Upper lobe of left lung (tissue), 6 donors: ENCODE measurements at places on chromosomes 5 and 9.

- no peak for DNase-seq
Measured at GRCh38 chr5:139631520-139632165, 16.5 kb upstream of the CXXC5 start.

- DNase-seq: no peak
Measured at GRCh38 chr9:132901858-132902831, 23.4 kb downstream of the SPACA9 start.

DNA sequence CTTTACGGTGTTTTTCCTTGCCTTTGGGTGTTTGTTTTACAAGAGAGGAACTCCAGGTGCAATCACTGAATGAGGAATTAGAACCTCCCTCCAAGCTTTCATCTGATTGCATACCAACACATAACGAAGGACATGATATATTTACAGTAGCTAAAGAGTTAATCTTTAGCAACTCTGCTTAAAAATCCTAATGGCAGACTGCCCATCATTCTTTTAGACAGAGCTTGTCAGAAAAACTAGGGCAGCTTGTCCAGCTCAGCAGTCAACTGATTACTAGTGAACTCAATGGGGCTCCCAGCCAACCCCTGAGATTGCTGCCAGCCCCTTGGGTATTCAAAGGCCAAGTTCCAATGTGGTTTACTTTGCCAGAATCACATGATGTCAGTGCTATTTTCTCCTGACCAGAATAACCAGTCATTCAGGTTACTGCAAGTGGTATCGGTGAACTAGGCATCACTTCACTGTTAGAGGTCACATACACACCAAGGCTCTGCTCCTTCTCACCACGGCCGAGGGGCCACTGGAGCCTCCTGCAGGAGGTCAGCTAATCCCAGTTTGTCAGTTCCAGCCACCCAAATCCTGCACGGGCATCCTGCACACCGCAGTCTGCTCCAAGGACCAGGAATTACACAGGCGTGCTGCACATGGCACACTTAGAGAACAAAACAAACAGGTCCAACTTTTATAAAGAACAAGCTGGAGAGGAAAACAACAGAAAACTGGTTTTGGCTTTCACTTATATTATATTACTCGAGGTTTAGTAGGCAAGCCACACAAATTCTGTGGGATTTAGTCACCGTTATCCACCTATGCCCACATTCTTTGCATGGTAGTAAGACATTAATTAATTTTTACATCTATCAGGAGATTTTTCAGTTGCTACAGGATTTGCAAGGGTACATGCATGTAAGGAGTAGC lies 62.5 kb downstream of the NFIB start:
- DNase-seq: peak; percentile 85

DNA sequence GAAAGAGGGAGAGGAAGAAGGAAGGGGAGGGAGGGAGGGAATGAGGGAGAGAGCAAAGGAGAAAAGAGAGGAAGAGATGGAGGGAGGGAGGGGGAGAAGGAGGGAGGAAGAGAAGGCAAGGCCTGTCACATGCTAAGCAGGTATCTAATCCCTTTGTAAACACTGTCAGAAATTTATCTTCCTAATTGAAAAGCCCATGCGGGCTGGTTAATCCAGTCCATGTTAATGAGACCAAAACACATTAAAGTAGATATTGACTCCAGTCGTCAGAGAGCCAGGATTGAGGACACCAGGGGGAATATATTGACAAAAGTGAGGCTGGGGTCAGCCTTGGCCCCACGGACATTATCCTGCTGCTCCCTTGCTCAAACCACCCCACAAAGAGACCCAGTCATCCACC lies 37.4 kb upstream of the ALDH1B1 start:
- DNase-seq: no peak

DNA sequence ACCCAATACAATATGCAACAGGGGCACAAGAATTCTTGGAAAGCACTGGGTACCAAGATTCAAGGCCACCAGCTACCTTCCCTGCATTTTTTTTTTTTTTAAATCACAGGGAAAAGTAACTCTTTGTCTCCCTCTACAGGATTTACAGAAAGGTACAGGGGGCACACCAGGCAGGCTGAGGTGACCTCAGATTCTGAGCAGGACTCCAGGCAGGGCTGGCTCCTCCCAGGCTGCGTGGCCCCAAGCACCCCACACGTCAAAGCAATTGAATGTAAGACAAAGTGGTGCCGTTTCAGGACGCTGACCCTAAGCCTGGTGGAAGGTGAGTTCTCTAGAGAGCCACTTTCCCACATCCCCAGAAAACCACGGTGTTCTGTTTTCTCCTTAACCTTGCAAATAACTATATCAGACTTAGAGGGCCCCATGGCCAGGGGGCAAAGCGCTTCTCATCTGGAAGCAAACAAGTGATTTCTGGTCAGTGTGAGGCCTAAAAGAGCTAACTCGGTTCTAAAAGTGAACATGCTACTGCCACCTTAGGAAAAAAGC lies 222.6 kb downstream of the ROR2 start:
- DNase-seq: no peak

GRCh38 chr9:8484597-8485191 lies 685.1 kb upstream of the DMAC1 start:
- DNase-seq: no peak

GRCh38 chr5:116046261-116046660 lies 14.0 kb downstream of the ARL14EPL start:
- DNase-seq: no peak

GRCh38 chr9:34123682-34124081 lies 2.8 kb downstream of the DCAF12 start:
- no peak for DNase-seq

- no peak for DNase-seq
Measured at GRCh38 chr5:109652096-109652495, 37.6 kb upstream of the MAN2A1 start.

GRCh38 chr9:135797507-135798262 lies 95.7 kb downstream of the KCNT1 start:
- DNase-seq: no peak

DNA sequence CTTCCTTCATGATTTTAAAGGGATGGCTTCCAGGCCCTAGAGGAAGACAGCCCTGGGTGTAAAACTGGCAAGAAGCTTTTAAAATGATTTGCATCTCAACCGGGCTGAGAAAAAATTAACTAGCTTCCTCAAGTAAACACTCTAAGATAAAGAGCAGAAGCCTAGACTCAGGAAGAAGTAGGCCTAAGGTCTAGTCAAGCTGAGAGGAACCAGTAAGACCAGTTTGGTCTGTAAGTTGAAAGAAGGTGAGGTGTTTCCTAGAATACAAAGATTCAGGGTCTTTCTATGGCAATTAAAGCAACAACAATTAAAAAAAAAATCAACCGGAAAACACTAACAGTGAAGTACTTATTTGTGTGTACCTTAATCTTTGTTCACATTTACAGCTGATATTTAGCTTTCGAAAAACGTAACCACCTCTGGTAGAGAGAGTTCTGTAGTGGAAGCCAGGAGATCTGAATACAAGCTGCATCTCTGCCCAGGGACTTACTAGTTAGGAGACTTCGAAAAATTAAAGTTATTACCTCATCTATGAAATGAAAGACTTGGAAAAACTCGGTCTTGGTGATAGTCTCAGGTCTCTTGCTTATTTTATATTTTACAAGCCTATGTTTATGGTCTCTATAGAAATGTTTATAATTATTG lies 75.7 kb downstream of the TUSC1 start:
- no peak for DNase-seq

DNA sequence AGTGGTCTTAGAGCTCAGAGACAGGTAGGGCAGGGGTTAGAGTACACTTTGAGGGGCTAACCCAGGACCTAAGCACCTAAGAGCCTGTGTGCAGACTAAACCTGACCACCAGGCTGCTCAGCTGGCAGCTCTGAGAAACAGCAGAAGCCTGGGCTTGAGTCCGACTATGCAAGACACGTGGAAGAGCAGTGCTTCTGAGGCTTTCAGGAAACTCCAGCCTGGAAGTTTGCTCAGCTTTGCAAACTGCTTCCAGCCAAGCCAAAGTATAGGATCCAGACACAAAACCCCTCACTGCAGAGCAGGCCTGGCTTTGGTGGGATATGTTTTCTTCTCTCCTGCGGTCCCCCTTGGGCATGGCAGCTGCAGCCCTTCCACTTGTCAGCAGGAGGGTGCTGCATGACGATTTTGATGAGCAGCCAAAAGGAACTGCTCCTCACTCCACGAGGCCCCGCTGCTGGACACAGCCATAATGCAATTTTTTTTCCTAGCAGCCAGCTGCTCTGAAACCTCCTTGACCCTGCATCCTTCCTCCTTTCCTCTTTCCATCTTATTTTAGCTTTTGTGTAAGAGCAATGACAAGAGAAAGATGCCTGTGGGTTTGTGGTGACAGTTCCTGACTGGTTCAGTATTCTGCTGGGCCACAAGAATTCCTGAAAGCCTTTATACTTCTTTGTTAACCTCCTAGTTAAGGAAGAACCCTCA lies 123.1 kb downstream of the LIFR start:
- DNase-seq: no peak

GRCh38 chr5:118647587-118647986 lies 340.8 kb downstream of the DTWD2 start:
- DNase-seq: no peak

DNA sequence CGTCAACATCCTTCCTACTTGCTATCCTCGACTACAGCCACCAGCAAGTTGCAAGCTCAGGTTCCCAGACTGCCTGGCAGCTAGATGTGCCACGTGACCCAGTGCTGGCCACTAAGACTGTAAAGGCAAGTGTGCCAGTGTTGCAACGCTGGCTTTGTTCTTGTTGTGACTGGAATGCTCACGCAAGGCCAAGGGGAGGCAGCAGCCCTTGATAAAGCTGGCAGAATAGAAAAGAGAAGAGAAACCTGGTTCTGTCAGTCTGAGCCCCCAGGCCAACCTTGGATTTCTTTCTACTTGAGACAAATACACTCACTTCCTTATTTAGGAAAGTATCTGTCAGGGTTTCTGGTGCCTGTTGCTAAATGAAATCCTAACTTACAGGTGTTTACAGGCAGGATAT lies 113.0 kb downstream of the KLHL3 start:
- DNase-seq: peak; percentile 90

DNA sequence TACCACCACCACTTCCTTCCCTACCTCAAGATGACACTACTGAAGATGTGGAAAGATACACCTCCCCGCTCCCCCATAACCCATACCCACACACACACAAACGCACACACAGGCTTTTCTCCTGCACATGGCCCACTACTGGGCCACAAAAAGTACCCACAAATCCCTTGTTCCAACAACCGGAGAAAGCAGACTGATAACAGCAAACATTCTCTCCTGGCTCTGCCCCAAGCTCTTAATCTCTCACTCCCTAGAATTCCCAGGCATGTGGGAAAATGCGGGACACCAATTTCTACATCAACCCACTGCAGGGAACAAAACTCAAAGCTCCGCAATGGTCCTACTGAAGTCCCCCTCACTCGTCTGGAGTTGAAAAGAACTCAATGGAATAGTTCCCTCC lies 611.0 kb upstream of the KLF4 start:
- DNase-seq: no peak

DNA sequence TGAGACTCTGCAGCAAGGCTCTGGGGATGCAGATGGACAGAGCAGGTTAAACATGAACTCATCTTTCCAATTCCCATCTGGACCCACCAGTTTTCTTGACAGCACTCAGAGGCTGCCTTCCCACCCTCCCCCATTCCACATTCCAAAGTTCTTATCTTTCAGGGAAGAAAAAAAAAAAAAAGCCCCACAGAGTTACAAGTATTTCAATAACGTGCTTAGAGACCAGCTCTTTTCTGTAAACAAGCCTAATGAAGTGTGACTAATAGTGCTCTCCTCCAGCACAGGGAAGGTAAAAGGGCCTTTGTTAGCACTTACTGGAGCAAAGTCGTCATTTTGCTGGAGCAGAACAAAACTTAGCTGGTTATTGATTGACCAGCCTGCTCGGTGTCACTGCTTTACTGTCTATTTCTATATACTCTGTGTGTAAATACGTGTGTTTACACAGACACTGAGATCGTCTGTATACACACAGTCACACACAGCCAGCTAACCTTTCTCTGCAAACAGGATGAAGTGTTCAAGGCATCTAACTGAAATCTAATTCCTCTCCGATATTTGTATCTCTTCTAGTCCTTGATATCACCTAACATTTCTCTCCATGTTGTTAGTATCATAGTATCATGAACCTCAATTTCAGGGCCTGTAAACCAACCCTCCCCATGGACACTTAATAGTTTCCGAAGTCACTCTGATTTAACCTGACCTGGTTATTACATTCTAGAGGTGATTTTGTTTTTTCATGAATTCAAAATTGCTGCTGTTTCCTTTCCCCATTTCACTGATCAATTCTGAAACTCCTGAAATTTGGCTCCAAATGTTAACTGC lies 84.9 kb downstream of the ZNF608 start:
- peak; percentile 37 for DNase-seq

DNA sequence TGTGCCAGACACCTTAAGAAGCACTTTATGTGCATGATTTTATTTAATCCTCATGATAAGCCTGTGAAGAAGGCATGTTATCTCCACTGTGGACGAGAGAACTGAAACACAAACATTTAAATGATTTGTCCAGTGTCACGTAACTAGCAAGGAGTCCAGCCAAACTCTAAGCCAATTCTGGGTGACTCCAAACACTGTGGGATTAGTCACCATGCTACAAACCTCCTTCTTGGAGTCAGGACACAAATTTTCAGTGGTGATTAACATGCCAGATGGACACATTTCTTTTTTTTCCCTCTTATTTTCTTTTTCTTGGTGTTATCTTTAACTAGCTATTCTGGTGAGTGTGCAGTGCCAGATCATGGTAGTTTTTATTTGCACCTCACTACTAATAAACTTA lies 316.8 kb downstream of the NDUFS4 start:
- no peak for DNase-seq

GRCh38 chr5:109003928-109004327 lies 256.2 kb downstream of the FER start:
- DNase-seq: no peak

- no peak for DNase-seq
Measured at GRCh38 chr5:9533096-9533495, 12.8 kb downstream of the SEMA5A start.

DNA sequence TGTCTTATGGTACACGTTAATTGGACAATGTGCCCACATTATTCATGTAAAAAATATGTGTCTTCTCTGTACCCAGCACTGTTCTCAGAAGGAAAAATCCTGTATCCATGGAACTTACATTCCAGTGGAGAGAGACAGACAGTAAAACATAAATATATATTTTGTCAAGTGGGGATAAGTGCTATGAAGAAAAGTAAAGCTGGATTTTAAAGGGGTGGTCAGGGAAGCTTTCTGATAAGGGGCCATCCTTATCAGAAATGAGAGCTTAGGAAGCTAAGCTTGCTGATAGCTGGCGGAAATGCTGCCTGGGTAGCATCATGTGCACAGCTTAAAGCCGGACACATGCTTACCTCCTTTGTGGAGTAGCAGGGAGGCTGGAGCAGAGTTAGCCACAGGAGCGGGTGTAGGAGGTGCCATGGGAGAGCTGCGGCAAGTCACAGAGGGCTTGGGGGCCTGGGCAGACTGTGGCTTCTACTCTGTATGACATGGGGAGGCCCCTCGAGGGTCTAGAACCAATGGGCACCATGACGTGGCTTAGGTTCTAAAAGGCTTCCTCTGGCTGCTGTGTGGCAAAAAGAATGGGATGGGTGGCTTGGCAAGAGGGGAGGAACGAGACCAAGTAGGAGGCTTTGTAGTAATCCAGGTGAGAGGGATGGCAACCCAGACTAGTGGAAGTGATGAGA lies 141.7 kb downstream of the FGF1 start:
- DNase-seq: no peak
